Activated T-cell treated with anti-CD3 and anti-CD28 coated beads for 1 hour (primary cell): ENCODE measurements at places on chromosomes 3 and 15.

- no peak for DNase-seq
Observed at GRCh38 chr3:46469680-46470357, 5.1 kb upstream of the LTF start.

DNA sequence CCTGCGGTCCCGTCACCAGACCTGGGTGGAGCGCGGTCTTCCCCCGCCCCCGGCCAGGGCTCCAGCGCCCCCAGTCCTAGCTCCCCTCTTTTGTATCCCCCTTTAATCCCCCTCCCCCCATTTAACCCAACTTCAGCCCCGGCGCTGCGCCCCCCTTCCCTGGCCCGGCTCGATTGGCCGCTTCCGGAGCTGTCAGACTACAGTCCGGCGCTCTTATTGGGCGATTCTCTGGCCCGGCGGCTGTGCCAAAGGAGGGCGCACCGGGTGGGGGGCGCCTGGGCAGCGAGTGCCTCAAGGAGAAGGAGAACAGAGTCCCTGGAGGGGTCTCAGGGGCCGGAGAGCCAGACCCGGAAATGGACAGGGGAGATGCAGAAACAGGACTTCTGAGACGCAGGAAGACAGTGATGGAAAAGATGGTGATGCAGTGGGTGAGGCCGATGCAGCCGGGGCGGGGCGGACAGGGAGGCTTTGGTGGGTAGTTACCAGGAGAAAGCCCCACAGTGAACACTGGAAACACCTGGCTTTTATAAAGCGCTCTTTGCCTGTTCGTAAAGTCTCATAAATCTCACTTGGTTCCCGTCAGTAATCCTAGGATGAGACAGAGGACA, 1.2 kb upstream of the ADCY5 start:
- no peak for DNase-seq

DNA sequence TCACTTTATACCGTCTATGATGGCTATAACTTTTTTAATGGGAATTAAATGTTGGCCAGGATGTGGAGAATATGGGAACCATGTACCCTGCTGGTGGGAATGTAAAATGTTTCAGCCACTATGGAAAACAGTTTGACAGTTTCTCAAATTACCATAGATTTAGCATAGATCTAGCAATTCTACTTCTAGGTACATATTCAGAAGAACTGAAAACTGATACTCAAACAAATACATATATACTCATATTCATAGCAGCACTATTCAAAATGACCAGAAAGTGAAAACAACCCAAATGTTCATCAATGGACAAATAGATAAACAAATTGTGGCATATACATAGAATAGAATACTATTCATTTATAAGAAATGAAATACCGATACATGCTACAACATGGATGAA, 539.4 kb downstream of the IGSF11 start:
- no peak for DNase-seq

GRCh38 chr15:91908391-91908790, 54.9 kb downstream of the SLCO3A1 start:
- no peak for DNase-seq

DNA sequence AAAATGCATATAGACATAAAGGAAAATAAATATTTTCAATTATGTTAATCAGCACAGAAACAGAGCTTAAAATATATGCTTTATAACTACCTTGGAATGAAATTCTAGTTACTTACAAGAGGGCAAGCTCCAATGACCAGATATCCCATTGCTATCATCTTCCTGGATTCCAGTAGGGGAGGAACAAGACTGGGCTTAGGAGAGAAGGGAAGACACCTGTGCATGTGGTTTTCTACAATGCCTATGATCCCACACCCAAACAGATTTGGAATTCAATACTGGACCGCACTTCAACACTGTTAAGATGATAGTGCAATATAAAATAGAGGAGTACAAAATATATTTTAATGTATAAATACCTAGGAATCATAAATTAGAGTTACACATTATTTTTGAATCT, 79.6 kb downstream of the ARPP21 start:
- DNase-seq: no peak

- DNase-seq: no peak
Observed at GRCh38 chr3:56005196-56005805, 463.0 kb downstream of the ERC2 start.

DNA sequence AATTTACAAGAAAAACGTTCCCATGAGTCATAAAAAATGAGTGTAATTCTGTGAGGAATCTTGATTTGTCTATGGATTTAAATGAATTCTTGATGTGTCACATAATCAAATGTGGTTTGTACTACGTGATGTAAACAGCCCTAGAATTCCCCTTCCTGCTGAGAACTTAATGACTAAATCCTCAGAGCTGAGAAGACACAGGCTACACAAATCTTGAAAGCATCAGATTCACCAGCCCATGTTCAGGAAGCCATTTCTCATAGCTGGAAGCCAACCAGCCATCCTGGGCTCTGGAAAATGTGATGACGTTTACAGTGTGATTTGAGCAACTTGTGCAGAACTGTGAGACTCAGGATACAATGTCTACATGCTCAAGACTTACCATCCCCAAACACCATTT, 193.7 kb upstream of the MME start:
- DNase-seq: no peak

- no peak for DNase-seq
Observed at GRCh38 chr15:60414016-60414682, 16.4 kb upstream of the ANXA2 start.

DNA sequence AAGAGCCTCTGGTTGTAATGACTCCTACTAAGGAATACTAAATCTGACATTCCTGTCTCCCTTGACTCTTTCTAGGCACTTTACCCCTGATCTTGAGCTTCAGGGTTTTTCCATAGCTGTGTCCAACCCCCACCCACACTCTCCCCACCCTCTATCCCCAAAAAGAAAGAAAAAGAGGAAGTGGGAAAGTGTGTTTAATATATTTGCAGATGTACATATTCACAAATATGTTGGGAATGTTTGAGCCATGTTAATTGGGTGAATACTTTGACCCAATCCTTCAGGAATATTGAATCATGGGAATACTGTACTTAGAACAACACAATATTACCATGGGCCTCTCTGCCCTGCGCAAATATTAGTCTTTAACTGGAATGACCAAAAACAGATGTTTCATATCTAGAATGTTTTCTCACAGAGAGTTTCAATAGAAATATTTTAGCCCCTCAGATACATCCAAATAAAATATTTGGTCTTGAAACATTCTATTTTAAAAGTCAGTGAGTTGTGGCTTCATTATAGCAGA, 19.8 kb upstream of the PFN2 start:
- DNase-seq: no peak

DNA sequence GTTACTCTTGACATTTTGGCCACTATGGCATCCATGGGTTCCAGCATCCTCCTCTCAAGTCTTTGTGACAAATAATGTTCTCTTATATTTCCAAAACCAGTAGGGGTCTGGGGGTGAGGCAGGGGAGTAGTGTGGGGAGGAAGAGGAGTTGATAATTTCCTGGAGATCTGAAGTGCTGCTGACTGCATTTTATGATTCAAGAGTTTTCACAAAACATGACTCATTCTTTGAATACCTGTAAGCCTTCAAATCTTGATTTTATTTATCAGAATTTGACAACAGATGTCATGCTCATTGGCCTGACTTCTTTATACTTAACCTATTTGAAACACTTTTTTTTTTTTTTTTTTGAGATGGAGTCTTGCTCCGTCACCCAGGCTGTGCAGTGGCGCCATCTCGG, 98.8 kb upstream of the PLXND1 start:
- DNase-seq: no peak

- DNase-seq: no peak
Observed at GRCh38 chr3:59684766-59685165, 634.9 kb upstream of the CFAP20DC start.

DNA sequence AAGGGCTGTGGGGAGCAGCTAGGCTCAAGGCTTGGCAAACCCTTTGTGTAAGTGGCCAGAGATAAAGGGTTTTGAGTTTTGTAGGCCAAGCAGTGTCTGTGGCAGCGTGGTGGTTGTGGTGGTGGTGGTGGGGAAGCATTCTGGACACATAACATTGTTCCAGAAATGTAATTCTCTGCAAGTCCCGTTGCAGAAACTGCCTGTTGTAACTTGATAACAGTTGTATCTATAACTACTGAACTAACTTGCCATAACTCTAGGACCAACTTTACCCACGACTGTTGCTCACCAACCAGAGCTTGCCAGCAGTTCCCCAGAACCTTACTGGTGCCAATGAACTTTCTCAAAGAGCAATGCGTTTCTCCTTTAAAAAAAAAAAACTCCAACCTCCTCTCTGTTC, 18.1 kb upstream of the TMEM40 start:
- DNase-seq: no peak

GRCh38 chr3:48428572-48429316, 1.1 kb downstream of the PLXNB1 start:
- DNase-seq: no peak

- DNase-seq: no peak
Observed at GRCh38 chr3:158085358-158085757, 20.9 kb downstream of the SHOX2 start.

DNA sequence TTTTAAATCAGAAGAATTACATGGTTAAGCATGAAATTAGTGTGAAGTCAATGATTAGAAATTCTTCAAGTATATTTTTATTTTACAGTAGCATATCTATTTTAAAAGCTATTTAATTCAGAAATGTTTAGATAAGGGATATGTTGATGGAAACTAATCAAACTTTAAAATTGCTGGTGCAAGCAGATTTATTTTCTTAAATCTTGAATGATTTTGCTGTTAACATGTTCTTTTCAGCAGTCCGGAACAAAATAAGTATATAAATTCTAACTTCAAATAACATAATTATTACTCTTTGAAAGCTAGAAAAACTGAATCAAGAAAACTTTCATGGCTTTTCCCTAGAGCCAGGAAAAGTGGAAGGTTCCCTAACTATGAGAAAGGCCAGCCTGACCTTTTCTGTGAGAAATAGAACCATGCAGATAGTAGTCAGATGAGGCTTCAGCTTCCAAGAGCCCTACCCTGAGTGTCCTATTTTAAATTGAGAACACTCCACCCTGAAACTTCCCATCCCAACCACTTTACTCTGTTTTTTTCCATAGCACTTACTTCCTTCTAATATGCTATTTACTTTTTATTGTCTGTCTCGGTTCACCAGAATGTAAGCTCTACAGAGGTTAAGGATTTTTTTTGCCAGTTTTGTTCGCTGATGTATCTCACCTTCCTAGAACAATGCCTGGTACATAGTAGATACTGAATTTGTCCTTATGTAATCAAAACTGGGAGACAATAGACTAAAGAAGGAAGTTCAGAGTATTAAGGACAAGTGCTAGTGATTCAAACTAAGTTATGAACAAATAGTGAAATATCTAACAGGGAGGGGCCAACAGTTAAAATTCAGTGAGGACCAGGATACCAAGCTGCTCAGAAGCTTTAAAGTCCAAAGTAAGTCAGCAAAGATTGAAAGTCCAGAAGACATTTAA, 66.8 kb downstream of the CD200R1L start:
- no peak for DNase-seq

DNA sequence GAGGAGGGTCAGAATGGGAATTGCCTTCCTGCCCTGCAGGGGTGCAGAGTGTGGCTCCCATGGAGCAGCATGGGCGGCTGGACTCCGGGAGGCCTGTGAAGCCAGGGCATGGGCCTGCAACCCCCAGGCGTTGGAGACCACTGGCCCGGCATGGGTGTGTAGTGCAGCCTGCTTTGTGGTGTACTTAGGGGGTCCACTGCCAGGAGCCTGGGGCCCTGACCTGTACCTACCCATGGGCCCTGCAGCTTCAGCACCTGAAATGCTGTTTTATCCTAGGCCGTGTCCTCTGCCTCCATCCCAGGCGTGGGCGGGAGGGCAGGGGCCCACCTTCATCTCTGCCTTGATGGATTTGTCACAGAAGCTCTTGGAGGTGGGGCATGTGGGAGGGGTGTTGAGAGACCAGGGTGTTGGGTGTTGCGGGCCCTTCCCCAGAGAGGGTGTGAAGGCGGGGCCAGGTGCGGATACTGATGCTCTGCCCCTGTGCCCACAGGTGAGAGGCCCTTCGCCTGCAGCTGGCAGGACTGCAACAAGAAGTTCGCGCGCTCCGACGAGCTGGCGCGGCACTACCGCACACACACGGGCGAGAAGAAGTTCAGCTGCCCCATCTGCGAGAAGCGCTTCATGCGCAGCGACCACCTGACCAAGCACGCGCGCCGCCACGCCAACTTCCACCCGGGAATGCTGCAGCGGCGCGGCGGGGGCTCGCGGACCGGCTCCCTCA, 45.0 kb downstream of the KLF13 start:
- DNase-seq: no peak

DNA sequence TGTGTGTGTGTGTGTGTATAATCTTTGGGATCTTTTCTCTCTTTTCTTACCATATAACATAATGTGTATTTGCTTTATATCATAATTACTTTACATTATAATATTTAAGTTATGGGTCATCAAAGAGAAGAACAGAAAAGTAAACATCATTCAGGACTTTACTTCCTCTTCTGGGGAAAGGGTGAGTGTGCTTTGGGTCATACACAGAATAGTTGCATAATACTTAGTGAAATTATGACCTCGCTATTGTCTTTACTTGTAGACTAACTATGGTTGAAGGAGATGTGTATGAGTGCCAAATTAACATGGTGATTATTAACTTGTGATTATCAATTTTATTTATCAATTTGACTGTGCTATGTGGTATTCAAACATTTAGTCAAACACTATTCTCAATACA, 1086.9 kb downstream of the DIPK2A start:
- no peak for DNase-seq

DNA sequence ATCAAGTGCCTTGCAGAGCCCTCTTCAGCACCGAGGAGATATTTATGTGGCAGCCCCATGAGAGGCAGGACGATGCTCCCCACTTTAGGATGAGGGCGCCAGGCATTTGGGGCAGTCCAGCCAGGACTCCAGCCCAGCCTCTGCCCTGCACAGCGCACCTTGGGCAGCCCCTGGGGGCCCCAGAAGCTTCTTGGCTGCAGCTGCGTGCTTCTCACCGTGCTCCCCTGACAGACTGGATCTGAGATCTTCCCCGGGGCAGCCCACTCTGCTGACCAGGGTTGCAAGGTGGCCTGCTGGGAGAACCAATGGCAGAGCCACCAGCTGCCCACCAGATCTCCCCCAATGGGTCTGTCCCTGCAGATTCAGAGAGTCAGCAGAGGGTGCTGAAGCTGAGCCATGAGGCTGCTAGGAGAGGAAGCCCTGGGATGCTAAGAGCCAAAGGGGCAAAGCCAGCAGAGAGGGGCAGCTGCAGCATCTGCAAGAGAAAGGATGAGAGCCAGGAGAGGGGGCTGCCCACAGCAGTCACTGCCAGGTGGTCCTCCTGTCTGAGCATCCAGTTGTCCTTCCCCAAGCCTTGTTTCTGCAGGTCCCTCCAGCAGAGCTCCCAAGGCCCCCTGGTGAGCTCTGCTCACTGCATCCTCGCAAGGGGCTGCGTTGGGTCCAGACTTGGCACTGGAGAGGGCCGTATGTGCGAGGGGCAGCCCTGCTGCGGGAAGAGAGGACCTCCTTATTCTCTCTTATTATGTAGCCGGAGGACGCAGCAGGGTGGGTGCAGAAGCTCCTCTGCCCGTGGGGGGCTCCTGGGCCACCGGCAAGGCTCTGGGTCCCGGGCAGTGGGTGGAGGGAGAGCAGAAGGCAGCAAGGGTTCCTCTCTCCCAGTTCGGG, 14.7 kb upstream of the KLF13 start:
- no peak for DNase-seq

DNA sequence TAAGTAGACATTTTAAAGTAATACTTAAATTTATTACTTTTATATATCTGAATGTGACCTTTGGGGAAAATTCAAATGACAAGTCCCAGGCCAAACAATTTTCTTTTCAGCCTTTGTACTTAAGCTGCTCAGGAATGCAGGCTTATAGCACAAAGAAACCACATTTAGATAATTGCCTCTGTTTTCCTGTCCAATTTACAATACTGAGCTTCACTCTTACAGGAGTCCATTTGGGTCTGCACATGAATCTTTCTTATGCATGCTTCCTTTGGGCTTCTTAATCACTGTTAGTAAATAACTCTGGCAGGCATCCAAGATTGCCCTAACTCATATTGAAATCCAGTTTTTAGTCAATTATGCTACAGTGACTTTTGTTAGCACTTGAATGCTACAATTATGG, 459.4 kb upstream of the TGFBR2 start:
- DNase-seq: no peak
